ENCODE measurements at places on chromosomes 3 and 15.

DNA sequence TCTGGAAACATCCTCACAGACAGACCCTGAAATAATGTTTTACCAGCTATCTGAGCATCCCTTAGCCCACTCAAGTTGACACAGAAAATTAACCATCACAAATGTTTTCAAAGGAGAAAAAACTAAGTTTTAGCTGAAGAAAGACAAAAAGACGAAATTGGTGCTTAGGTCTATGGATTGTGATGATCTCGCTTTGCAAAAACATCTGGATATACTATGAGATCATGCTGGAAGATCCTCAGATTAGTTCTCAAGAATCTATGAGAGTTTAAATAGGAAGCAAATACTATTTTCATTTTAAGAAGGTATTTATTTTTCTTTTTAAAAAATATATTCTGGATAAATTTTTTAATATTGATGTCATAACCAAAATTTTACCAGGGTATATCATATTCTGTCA lies 42.6 kb upstream of the MBNL1 start:
- DNase-seq = no peak

DNA sequence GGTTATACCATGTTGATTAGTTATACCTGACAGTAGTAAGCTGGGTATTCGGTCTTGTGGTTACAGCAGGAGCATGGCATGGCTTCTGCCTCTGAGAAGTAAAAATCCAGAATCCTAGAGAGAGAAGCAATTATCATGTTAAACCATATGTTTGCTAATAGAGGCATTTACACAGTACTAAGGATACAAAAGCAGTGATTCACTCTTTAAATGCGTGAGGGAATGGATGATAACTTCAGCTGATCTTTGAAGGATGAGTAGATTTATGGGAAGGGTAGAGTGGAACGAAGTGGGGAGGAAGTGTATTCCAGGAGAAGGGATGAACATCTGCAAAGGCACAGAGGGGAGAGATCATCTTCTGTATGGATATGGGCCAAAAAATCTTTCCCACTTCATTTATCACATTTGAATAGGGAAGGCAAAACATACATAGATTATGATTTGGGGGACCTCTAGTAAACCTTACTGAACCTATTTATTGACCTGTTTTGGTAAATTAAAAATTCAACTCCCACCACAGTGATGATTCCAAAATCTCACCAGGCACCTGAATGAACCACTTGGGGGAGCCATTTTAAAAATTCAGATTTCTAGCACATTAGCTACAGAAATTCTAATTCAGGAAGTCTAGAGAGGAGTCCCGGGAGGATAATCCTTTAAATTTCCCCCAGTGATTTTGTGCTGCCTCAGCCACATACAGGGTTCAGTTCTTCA lies 35.1 kb downstream of the IGSF10 start:
- DNase-seq = no peak

- DNase-seq = no peak
Measured at GRCh38 chr15:67079361-67079760, 14.0 kb downstream of the SMAD3 start.

DNA sequence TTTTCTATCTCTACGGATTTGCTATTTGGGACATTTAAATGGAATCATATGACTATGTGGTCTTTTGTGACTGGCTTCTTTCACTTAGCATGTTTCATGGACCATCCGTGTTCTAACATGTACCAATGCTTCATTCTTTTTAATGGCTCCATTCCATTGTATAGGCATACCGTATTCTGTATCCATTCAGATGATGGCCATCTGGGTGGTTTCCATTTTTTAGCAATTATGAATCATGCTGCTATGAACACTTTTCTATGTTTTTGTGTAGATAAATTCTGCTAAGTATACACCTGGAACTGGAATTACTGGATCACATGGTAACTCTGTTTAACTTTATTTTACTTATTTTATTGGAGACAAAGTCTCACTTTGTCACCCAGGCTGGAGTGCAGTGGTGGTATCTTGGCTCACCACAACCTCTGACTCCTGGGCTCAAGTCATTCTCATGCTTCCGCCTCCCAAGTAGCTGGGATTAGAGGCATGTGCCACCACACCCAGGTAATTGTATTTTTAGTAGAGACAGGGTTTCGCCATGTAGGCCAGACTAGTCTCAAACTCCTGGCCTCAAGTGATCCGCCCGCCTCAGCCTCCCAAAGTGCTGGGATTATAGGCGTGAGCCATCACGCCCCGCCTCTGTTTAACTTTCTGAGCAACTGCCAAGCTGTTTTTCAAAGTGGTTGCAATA lies 13.4 kb downstream of the UBP1 start:
- DNase-seq = no peak

GRCh38 chr3:164417955-164418354 lies 660.3 kb downstream of the SI start:
- DNase-seq = no peak

DNA sequence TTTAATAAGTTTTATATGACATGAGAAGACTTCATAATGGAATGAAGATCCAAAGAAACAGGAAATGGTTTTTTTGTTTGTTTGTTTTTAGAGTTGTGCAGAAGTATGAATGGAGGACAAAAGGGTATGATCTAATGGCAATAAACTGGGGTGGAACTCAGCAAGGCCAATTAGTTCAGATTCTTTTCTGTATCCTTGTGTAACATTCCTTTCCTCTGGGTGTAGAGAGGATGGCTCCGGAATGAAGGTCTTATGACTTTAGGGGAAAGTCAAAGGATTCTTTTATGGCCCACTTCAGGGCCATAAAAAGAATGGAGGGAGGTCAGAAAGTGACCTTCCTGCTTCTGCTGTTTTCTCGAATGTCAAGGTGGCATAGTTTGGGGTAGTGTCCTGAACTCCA lies 152.6 kb downstream of the DPH6 start:
- no peak for DNase-seq

DNA sequence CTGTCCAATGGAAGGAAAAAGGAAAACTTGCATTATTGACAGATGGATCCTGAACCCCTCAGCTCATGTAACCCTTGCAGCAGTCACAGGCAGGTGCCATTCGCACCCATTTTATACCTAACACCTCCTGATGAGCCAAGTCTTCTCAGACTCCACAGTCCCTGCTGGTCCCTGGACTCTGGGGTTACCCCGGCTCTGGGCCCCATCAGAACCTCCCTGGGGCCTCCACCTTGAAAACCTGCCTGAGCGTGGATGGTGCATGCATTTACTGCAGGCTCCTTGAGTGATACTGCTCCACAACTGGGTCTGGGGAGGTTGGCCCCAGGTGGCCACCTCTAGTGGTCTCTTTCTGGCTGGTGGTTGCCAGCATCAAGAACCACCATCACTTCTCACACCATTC lies 15.9 kb upstream of the DOCK3 start:
- no peak for DNase-seq

GRCh38 chr15:98715401-98715800 lies 67.1 kb downstream of the IGF1R start:
- no peak for DNase-seq

DNA sequence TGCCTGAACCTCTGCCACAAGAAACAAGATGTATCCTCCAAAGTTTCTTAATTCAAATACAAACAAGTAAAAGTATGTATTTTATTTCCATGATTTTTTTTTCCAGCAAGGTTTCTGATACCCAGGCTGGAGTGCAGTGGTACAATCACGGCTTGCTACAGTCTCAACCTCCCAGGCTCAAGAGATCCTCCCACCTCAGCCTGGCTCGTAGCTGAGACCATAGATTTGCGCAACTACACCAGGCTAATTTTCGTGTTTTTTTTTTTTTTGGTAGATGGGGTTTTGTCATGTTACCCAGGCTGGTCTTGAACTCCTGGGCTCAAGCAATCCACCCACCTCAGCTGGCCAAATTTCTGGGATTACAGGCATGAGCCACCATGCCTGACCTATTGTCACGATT lies 12.2 kb upstream of the VEPH1 start:
- no peak for DNase-seq

Data from hindlimb muscle (tissue), 1 donor.